NCI-H2029 (cell line): ENCODE measurements at places on chromosomes 6 and 20.

DNA sequence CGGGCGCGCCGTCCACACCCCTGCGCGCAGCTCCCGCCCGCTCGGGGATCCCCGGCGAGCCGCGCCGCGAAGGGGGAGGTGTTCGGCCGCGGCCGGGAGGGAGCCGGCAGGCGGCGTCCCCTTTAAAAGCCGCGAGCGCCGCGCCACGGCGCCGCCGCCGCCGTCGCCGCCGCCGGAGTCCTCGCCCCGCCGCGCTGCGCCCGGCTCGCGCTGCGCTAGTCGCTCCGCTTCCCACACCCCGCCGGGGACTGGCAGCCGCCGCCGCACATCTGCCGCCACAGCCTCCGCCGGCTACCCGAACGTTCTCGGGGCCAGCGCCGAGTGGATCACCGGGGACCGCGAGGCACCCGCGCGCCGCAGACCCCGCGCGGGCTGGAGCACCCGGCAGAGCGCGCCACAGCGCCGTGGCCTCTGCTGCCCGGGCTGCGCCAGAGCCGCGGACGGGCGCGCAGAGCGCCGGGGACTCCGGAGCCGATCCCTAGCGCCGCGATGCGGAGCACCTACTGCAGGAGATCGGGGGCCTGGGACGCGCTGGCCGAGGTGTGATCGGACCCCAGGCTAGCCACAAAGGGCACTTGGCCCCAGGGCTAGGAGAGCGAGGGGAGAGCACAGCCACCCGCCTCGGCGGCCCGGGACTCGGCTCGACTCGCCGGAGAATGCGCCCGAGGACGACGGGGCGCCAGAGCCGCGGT is at the start of gene BMP2:
TSS of gene BMP2 (plus strand) at position 151 of the 692 bp plus-strand sequence. CDS start 2,441 bp downstream, outside the sequence.
- DNase-seq, result peak; percentile 30

DNA sequence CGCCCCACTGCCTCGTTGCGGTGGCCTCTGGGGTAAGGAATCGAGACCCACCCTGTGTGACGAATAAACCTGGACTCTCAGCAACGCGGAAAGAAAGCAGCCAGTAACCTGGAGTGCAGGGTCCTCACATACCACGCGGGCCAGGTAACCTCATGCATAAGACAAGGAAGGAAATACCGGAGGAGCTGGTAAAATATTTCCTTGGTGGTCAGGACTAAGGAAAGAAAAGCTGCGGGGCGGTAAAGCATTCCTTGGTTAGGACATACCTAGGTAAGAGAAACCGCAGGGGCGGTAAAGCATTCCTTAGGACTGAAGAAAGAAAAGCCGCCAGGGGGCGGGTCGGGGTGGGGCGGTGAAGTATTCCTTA is 80.7 kb downstream of the SYTL3 start:
- DNase-seq, result no peak

DNA sequence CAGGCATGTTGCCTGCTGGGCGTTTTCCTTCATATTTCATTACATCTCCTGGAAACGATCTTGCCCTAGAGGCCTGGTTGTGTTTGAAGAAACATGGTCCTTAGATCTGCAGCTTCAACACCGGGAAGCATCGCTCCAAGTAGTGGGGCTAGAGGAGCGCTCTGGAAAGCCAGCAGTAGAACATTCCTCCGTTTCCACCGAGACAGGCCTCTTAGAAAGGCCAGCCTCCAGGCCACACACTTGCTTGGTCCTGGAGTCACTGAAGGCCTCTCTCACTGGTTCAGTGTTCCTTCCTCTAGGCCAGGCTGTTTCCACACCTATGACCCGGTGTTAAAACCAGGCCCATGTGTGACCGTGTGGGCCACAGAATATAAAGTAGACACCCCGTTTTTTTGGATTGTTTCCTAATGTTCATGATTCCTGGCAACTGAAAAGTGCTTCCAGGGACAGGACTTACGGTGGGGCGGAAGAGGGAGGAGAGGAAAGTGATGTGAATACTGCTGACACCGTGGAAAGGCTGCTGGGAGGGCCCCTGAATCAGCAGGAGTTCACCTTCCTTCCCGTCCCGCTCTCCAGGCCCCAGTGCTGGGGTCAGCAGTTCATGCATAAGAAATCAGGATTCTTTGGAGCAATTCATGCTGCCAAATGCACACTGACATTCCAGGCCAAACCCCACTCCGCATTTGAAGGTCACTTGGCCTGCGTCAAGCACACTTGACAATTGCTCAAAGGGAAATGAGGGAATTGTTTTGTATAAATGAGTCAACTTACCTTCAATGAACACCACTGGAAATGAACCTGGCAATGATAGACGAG is 83.8 kb downstream of the IYD start:
- DNase-seq, result no peak

GRCh38 chr6:62283365-62283764 is 2.7 kb downstream of the KHDRBS2 start:
- DNase-seq, result no peak

- DNase-seq, result no peak
These were observed 720.6 kb downstream of the RFPL4B start for GRCh38 chr6:113067612-113068275.

- no peak for DNase-seq
These were observed 135.1 kb upstream of the MYLIP start for GRCh38 chr6:15993716-15994228.

- no peak for DNase-seq
These were observed 29.7 kb downstream of the PDRG1 start for GRCh38 chr20:31922181-31922580.

DNA sequence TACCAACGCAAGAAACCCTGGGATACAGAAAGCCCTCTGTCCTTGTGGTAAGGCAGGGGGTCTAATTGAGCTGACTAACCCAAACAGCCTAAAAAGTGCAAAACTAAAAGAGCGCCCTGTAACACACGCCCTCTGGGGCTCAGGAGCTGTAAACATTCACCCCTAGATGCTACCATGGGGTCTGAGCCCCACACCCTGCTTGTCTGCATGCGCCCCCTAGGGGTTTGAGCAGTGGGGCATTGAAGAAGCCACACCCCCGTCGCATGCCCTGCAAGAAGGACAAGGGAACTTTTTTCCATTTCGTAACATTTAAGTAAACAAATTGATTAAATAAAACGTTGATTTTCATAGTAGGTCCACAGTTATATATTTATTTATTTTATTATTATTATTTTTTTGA is 616.9 kb upstream of the MAN1A1 start:
- DNase-seq, result no peak

DNA sequence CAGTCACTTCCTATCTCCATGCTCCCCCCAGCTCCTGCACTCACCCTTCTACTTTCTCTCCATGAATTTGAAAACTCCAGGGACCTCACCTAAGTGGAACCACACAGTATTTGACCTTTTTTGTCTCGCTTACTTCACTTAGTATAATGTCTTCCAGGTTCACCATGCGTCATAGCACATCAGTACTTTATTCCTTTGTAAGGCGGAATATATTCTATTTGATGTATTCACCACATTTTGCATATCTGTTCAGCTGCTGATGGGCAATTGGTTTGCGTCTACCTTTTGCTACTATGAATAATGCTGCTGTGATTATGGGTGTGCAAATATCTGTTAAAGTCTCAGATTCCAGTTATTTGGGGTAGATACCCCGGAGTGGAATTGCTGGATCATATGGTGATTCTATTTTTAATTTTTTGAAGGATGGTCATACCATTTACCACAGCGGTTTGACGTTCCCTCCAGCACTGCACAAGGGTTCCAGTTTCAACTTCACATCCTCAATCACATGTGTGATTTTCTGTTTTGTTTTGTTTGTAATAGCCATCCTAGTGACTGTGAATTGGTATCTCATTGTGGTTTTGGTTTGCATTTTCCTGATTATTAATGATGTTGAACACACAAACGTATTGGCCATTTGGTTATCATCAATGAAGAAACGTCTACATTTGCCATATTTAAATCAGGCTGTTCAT is 20.3 kb upstream of the SYNDIG1 start:
- no peak for DNase-seq

DNA sequence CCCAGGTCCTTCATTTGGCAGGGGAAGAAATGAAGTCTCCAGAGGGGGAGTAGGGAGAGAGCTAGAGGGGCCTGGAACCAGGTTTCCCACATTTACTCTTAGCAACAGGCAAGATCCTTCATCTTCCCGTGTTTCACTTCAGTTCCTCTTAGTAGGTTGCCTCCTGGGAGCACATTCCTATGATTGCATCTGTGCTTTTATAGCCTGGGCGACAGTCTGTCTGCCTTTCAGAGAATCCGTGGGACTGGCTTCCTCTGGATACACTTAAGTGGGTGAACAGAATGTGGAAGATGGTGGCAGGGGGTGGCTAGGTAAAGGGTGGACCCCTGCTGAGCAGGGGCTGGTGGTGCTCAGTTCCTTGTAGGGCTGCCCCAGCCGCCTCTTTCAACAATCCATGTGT is 33.4 kb downstream of the STK35 start:
- no peak for DNase-seq

DNA sequence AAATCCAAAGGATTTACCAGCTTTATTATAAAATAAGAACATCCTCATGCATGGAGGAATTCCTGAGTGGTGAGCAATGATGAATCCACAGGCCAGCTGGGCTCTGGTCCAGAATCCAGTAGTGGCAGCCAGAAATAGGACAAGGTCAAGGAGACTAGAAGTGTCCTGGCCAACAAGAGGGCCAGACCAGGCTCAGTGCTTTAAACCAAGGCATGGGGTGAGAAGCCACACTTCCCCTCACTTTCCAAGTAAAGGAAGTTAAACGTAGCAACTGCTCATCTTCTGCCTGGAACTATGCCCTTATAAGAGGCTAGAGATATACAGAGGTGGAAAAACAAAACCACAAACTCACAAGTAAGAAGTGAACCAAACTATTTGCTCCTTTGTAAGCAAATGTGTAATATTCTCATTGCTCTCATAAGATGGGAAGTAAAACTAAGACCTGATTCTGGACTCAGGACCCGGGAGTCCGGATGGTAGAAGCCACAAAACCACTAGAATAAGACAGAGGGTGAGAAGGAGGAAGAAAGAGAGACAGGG is 253.2 kb downstream of the UST start:
- DNase-seq, result no peak

GRCh38 chr6:33259032-33259431 is 12.6 kb downstream of the VPS52 start:
- DNase-seq, result no peak

GRCh38 chr6:98985391-98985790 is 37.6 kb upstream of the FBXL4 start:
- no peak for DNase-seq
